ENCODE measurements at places on chromosomes 1 and 21. TPM values are rescaled to one million over a fixed set of nuclear protein-coding genes. Genes with fewer than 3 reads are reported as not detected.
A peak's percentile ranks its signal among the peaks of the same experiment; 100 is the strongest.

DNA sequence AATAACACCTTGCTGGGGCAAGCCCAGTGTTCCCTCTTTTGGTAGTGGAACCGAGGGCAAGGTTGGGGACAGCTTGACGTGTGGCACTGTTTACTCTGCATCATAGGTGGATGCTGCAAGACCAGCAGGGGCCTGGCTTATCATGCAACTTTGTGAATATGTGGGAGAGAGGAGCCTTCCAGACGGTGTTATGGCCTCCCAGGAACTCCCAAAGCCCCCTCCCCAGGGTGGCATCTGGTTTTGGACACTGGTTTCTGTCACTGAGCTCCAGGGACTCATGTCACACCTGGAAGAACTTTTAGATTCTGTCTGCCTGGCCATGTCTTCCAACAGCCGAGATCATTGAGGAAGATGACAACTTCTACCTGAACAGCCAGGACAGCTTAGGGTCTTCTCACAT lies 1.4 kb upstream of the TLR5 start:
- no peaks in the 10 kb centered on the region for H3K27me3 ChIP-seq
- no peaks in the 10 kb centered on the region for H3K36me3 ChIP-seq
- DNase-seq = no peak
- no peak overlapping the region for H3K27ac ChIP-seq
- peaks cover 6% of the 10 kb centered on the region for H3K4me1 ChIP-seq

DNA sequence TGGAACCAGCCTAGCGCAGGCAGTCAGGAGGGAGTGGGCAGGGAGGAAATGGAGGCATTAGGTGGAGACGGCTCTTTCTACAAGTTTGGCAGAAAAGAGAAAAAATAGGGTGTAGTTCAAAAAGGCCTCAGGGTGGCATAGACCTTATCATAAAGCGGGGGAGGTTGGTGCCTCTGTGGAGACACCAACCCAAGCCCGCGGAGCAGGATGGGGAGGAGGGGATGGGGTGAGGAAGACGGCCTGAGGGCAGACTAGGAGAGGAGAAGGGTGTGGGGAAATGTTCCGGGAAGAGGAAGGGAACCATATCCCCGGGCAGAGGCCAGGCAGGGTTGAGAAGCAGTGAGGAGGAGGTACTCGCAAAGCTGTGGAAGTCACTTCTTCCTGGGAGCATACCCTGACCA lies 17.4 kb upstream of the SHE start:
- no peaks in the 10 kb centered on the region for H3K27me3 ChIP-seq
- H3K36me3 ChIP-seq = no peaks in the 10 kb centered on the region
- DNase-seq = no peak
- no peak overlapping the region for H3K27ac ChIP-seq
- no peaks in the 10 kb centered on the region for H3K4me1 ChIP-seq
- H3K4me3 ChIP-seq = no peak overlapping the region

DNA sequence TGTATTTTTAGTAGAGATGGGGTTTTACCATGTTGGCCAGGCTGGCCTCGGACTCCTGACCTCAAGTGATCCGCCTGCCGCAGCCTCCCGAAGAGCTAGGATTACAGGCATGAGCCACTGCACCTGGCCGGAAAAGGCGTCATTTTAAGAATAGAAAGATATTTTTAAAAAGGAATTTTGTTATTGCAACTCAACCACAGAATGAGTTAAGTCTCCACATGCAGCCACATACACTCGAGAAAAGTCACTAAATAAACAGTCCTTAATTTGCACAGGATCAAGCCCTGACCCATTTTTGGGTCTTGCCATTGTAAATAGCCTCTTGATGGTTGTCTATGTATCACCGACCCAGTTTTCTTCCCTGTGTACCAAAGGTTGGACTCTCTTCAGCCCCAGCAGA lies 85.5 kb downstream of the FBXO2 start:
- no peaks in the 10 kb centered on the region for H3K4me1 ChIP-seq
- H3K36me3 ChIP-seq = no peaks in the 10 kb centered on the region
- no peak for DNase-seq
- no peak overlapping the region for H3K27ac ChIP-seq

DNA sequence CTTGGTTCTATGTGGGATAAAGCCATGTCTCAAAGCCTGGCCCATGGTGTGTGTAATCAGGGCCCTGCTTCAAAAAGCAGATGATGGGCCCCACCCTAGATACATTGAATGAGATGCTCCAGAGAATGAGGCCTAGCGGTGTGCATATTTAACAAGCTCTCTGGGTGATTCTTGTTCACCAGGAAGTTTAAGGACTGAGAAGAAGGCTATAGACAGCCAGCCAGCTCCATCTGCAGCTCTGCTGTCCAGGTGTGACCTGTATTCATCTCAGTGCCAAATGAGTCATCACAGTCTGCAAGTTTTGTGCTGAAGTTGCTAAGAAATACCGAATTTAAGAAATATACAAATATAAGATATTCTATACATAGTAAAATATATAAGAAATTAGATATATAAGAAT lies 182.0 kb upstream of the RUNX1 start:
- peaks cover 42% of the 10 kb centered on the region for H3K4me1 ChIP-seq
- no peak overlapping the region for H3K4me3 ChIP-seq
- H3K36me3 ChIP-seq = no peaks in the 10 kb centered on the region
- H3K27ac ChIP-seq = no peak overlapping the region
- no peaks in the 10 kb centered on the region for H3K27me3 ChIP-seq
- DNase-seq = no peak

DNA sequence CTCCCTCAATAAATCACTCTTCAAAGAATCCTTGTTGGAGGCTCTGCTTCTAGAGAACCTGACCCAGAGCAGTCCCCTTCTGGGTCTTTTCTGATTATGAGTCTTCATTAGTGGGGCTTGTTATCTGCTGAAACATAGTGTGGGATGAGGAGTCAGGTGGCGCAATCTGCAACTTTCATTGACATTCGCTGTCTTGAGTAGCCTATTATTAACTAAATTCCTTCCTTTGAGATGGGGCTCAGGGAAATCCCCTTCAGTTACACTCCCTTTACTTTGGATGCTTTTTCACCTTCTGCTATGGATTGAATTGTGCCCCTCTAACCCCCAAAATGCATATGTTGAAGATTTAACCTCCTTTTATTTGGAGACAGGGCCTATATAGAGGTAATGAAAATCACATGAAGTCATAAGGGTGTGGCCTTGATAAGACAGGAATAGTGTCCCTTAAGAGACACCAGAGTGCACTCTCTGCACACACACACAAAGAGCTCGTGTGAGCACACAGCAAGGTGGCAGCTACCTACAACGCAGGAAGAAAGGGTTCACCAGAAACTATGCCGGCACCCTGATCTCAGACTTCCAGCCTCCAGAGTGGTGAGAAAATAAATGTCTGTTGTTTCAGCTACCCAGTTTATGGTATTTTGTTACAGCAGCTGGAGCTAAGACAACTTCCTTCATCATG lies 19.5 kb downstream of the DIO1 start:
- H3K27ac ChIP-seq = no peak overlapping the region
- no peak overlapping the region for H3K4me3 ChIP-seq
- H3K4me1 ChIP-seq = no peaks in the 10 kb centered on the region
- DNase-seq = no peak
- no peaks in the 10 kb centered on the region for H3K36me3 ChIP-seq
- no peaks in the 10 kb centered on the region for H3K27me3 ChIP-seq

DNA sequence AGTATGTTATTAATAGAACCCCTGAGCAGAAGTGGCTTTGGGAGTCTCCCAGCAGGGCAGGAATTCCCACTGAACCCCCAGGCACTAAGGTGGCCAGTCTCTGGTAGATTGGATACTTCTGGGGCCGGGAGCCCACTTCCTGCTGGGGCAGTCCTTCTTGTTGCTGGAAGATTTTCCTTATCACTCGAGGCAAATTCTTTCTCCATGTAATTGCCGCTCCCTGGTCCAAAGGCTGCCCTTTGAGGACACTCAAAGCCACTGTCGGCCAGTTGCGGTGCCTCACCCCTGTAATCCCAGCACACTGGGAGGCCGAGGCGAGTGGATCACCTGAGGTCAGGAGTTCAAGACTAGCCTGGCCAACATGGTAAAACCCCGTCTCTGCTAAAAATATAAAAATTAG lies 22.6 kb upstream of the TNFRSF1B start:
- H3K4me1 ChIP-seq = peaks cover 15% of the 10 kb centered on the region
- no peaks in the 10 kb centered on the region for H3K27me3 ChIP-seq
- no peaks in the 10 kb centered on the region for H3K36me3 ChIP-seq
- no peak overlapping the region for H3K4me3 ChIP-seq
- DNase-seq = no peak
- H3K27ac ChIP-seq = peak overlapping the region; percentile 66

GRCh38 chr1:167332503-167332902 lies 111.8 kb downstream of the POU2F1 start:
- no peak for DNase-seq
- H3K4me1 ChIP-seq = peaks cover 17% of the 10 kb centered on the region
- H3K36me3 ChIP-seq = no peaks in the 10 kb centered on the region

DNA sequence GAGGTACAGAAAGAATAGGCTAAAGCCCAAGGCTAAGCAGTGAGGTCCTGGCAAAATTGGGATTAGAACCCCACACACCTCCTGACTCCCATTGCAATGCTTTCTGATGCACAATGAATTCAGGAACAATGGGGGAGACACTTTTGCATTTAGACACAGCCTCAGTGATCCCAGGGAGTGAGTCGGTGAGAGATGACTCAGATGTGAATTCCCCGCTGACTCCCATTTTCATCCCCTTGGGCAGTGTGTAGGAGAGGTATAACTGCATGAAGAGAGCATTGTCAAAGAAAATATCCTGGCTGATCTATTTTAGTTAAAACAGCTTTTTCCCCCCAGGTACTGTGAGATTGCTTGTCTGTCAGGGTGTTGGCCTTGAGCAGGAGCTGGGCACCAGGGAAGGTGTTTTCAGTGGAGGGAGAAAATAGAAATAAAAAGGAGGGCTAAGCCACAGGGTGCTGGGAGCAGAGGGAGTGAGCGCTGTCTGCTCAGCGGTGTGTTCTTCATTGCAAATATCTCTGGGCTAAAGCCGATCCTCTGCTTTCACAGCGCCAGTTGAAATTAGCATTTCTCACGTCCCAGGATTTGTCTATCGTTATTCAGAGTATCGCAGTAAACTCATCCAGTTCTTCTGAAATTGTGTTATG lies 247.7 kb upstream of the PTBP2 start:
- H3K27me3 ChIP-seq = no peaks in the 10 kb centered on the region
- H3K4me3 ChIP-seq = no peak overlapping the region
- no peak overlapping the region for H3K27ac ChIP-seq
- H3K4me1 ChIP-seq = no peaks in the 10 kb centered on the region

- no peaks in the 10 kb centered on the region for H3K27me3 ChIP-seq
- peaks cover 28% of the 10 kb centered on the region for H3K36me3 ChIP-seq
- H3K4me1 ChIP-seq = peaks cover 5% of the 10 kb centered on the region
- DNase-seq = no peak
- H3K4me3 ChIP-seq = no peak overlapping the region
- no peak overlapping the region for H3K27ac ChIP-seq
Observed at GRCh38 chr1:161099090-161099802, 1.1 kb downstream of the KLHDC9 start.

GRCh38 chr1:84834419-84835064 lies 58.5 kb downstream of the LPAR3 start:
- H3K27ac ChIP-seq = no peak overlapping the region
- no peaks in the 10 kb centered on the region for H3K27me3 ChIP-seq
- no peak overlapping the region for H3K4me3 ChIP-seq
- DNase-seq = no peak

DNA sequence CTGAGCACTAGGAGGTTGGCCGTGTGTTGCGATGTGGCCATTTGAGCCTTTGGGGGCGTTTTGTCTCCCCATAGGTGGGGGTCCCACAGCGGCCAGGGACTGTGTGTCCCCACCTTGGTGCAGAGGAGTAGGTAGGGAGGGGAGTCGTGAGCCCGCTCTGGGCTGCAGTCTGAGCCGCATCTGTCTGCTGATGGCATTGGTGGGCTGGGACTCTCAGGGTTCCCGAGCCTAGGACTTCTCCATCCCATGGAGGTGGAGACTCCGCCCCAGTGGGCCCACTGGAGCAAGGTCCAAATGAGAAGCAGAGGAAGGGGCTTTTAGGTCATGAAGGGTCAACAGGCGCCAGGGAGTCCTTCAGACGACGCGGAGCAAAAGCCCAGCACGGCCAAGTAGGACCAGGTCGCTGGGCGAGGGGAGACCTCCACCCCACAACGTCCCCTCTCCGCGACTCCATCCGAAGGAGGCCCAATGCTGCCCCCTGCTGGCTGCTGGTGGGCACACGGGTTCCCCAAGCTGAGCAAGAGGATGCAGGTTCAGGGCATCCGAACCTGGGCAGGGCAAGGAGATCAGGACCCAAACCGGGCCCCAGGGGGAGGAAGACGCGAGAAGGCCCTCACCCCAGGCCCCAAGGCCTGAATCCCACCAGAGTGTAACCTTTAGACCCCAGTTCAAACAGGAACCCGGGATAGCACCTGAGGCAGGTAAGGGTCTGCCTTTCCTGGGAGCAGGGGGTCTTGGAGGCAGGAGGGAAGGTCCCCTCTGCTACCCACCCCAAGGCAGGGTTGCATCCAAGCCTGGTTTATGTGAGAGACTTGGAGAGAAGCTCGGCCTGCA lies 14.9 kb downstream of the TTC34 start:
- no peak overlapping the region for H3K27ac ChIP-seq
- H3K36me3 ChIP-seq = no peaks in the 10 kb centered on the region
- H3K4me1 ChIP-seq = no peaks in the 10 kb centered on the region
- no peak overlapping the region for H3K4me3 ChIP-seq

- no peaks in the 10 kb centered on the region for H3K27me3 ChIP-seq
- no peaks in the 10 kb centered on the region for H3K36me3 ChIP-seq
- H3K27ac ChIP-seq = no peak overlapping the region
- DNase-seq = no peak
Observed at GRCh38 chr1:207949571-207950195, 38.8 kb upstream of the CD34 start.

GRCh38 chr1:183092350-183092749 lies 69.1 kb downstream of the LAMC1 start:
- no peak for DNase-seq
- no peaks in the 10 kb centered on the region for H3K27me3 ChIP-seq
- H3K36me3 ChIP-seq = no peaks in the 10 kb centered on the region
- no peak overlapping the region for H3K4me3 ChIP-seq
- no peak overlapping the region for H3K27ac ChIP-seq

SCCPDH gene
- total RNA-seq = 37.2 TPM

COL24A1 gene
- not detected for total RNA-seq

GBP6 gene
- total RNA-seq = not detected

CTH gene
- 3.4 TPM for total RNA-seq

TMEM39B gene
- 11.1 TPM for total RNA-seq

DNAH14 gene
- 0.55 TPM for total RNA-seq

CYP4A11 gene
- total RNA-seq = not detected

CNN3 gene
- total RNA-seq = 21.8 TPM

PDC gene
- total RNA-seq = not detected
